ENCODE measurements at places on chromosomes 3 and 15. TPM values are rescaled to one million over a fixed set of nuclear protein-coding genes. Genes with fewer than 3 reads are reported as not detected.

GRCh38 chr3:150757768-150758167 is 5.2 kb downstream of the SIAH2 start:
- no peak for DNase-seq

GRCh38 chr3:69491975-69492374 is 106.1 kb upstream of the FRMD4B start:
- DNase-seq = no peak

DNA sequence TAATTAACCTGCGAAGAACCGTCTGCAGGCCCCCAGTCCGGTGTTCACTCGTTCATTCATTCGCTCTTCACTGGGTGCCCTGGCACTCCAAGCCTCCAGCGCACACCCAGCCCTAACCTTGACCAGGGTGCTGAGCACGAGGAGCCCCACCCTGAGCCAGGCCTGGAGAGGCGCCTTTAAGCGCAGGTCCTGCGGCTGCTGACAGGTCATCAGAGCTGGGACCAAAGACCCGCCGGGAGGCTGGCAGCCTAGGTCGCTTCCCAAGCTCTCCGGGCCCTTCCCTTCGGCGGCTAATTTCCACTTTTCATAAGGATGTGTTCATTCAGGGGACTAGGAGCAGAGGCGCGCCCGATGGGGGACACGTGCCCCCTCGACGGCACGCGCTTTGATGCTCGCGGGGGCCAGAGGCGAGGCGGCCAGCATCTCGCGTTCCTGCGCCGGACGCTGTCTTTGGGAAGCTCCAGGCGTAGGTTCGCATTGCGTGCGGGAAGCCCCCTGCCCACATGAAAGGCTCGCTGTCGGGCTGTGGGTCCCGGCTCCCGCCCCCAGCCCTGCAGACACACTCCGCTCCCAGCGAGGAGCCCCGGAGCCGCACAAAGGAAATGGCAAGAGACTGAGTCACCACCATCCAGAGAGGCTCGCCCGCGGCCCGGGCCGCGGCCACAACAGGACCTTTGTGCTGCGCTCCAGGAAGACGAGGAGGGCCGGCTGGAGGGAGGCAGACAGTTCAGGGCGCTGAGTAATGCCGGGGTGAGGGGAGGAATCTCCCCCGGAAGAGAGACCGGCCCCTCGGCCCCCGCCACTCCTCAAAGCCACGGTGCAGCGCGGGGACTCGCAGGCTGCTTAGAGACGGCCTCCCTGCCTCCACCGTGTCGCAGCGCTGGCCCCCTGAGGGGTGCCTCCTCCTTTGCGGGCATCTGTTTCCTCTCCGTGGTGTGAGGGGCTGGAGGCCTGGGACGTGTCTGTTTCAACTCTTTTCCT is 266.4 kb upstream of the HES1 start:
- DNase-seq = no peak

GRCh38 chr3:3016226-3016625 is 93.9 kb downstream of the IL5RA start:
- DNase-seq = no peak

DNA sequence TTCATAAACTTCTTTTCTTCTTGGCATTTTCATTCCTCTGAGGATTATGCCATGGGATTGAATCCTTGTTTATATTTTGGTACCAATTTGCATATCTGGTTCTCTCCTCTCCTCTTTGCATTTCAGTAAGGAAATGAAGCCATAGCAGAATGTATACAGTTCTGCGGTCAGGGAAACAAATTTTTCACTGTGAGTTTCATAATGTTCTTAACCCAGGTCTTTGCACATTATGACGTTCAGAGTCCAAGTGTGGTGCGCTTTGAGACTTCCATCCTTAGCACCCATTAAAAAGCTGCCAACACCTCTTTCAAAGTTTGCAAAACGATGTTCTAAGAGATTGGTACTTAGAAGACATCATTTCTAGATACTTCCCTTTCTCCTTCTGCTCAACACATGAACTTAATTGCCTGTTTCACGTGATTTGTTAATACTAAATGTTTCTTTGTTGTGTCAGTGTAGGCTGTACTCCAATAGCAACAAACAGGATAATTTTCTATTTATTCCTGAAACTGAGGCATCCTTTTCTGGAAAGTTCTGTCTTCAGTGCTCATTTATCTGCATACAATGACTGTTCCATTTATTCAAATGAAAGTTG is 953.1 kb upstream of the NR2F2 start:
- no peak for DNase-seq

DNA sequence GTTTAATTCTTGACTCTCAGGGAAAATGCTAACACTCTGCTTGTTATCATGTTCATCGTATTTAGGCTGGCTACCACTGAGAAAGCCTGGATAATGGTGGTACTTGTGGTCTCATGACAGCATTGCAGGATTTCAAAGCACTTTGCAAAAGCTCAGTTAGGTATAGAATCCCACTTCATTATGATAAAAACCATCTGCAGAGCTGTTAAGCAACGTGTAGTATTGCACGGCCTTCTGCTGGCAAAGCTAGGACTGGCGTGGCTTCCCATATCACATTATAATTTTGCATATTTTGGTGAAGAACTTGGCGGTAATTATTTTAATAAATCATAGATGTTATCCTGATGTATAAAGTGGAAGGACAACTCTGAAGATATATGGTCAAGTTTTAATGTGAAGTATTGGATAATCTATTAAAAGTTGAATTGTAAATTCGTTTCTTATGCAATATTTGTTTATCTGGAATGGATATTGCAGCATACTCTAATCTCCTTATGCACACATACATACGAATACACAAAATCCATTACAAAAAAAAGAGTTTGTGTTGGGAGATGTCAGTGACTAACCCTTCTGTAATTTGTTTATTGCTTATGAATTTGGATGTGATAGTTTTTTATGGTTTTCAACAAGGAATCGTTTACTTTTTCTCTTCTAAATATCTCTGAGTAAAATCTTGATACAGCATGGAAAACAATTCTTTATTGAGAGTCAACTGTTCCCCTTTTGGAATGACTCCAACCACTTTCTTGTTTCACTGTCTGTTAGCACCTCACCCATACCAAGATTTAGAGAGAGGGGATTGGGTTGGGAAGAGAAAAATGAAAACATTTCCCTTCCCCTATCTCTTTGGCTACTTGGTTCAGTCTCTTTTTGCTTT is 9.2 kb downstream of the RAB8B start:
- DNase-seq = no peak

- DNase-seq = no peak
These were observed 631.8 kb downstream of the SQOR start for GRCh38 chr15:46266661-46267060.

- no peak for DNase-seq
These were observed 167.2 kb downstream of the SPATA16 start for GRCh38 chr3:172973799-172974198.

DNA sequence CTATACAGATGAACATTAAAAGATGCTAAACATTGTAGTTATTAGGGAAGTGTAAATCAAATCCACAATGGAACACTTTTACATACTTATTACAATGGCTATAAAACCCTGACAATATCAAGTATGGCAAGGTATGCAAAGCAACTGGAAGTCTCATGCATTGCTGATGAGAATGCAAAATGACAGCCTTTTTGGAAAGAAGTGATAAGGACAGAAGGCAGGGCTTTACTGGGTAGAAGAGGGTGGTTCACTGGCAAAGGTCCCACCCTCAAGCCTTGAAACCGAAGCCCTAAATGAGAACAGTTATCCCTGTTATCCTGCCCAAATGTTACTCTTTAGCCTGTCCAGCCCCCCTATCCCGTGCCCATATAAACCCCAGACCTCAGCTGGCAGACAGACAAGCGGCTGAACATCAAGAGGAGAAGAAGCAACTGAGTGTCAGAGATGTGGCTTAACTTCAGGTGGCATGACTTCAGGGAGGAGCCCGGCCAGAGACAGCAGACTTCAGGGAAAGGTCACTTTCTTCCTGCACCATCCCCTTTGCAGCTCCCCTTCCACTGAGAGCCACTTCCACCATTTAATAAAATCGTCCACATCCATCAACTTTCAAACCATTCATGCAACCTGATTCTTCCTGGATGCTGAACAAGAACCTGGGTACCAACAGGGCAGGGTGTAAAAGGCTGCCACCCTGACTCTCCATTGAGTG is 732 bp upstream of the GCSAM start:
- DNase-seq = no peak

- no peak for DNase-seq
These were observed 688.1 kb downstream of the EPHA3 start for GRCh38 chr3:89795506-89795905.

- peak; percentile 10 for DNase-seq
These were observed 13.6 kb downstream of the WNT7A start for GRCh38 chr3:13866041-13866965.

DNA sequence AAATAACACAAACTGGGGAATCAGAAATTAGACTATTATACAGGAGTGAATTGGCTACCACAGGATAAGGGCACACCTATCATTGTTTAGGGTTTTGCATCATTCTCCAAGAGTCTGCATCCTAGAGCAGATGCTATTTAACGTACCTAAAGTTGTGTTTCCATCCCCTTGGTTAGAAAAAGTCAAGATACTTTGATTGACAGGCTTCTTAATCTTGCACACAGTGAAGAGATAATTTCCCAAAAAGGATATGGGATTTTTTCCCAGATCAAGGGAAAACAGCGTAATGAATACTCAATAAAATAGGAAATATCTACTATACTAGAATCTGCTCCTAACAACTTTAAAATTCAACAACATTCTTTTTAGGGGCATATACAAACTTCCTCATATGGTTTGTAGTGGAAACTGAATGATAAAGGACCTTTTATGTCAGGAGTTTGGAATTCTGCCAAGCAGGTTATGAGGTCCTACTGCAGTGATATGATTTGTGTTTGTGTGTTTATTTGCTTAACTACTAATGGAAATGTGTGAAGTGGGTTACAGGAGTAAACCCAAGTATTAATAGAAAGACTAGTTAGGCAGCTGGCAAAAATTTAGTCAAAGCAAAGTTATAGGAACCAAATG is 124.1 kb upstream of the MME start:
- no peak for DNase-seq

- DNase-seq = no peak
These were observed 42.0 kb upstream of the ATP10A start for GRCh38 chr15:25905140-25905539.

DNA sequence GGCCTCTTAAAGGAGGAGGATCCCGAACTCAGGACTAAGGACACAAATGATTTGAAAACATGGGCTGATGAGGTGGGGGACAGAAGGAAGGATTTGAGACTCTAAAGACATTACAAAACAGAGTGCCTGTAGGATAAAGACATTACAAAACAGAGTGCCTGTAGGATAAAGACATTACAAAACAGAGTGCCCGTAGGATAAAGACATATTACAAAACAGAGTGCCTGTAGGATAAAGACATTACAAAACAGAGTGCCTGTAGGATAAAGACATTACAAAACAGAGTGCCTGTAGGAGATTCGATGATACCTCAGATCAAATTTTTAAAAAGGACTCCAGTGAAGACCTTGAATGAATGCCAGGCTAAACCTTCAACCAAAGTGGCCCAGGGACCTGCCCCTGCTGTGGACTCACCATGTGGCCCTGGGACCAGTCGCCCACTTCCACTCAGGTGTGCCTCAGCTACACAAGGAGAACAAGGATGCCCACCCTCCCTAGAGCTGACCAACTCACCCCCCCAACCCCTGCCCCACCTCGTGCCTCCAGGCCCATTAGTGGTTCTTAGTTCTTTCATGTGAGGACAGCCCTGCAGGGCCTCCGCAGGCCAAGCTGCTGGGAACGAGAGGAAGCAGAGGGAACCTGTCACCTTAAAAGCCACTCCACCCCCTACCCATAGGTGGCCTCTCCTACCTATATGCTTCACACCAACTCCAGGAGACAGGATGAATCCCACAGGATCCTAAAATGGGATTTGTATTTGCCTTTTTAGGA is 59.8 kb downstream of the SH3BP5 start:
- DNase-seq = peak; percentile 10

GRCh38 chr3:127628788-127629466 is at the start of gene PODXL2:
Gene PODXL2, plus strand, starts transcription at chr3:127629185. Its CDS starts 35 bp downstream, at chr3:127629220.
- DNase-seq = peak; percentile 32

- no peak for DNase-seq
These were observed 97.2 kb upstream of the CCNL1 start for GRCh38 chr3:157257101-157257500.

GRCh38 chr3:124256156-124256555 is 264.2 kb upstream of the ROPN1 start:
- no peak for DNase-seq

DNA sequence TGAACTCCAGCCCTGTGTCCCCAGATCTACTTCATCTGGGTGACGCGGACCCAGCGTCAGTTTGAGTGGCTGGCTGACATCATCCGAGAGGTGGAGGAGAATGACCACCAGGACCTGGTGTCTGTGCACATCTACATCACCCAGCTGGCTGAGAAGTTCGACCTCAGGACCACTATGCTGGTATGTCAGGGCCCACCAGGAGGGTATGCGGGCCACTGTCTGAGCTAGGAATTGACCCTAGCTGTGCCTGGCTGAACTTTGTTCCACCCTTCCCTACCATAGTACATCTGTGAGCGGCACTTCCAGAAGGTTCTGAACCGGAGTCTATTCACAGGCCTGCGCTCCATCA is 24.3 kb downstream of the SHF start:
- DNase-seq = no peak

DNA sequence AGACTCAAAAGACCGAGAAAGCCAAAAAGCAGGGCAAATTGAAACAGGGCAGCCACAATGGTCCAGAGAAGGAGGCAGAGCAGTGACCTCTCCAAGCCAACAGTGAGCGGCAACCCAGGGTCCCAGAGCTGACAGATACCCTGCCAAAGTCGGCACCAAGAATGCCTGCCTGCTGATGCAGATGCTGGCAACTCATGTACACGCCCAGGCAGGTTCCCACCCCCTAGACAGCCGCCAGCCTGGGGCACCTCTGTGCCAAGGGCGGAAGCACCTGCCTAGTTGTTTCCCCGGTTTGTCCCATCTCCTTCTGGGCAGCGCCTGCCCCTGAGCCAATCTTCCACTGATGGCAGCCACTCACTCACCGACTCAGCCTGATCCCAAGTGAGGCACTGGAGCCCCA is 22.1 kb downstream of the KLHL25 start:
- no peak for DNase-seq

- DNase-seq = no peak
These were observed 17.3 kb downstream of the CCDC54 start for GRCh38 chr3:107394502-107394901.

- DNase-seq = no peak
These were observed 20.1 kb downstream of the SLC6A20 start for GRCh38 chr3:45776301-45776595.

- no peak for DNase-seq
These were observed 32.5 kb downstream of the PLXNA1 start for GRCh38 chr3:127015282-127016042.

DNA sequence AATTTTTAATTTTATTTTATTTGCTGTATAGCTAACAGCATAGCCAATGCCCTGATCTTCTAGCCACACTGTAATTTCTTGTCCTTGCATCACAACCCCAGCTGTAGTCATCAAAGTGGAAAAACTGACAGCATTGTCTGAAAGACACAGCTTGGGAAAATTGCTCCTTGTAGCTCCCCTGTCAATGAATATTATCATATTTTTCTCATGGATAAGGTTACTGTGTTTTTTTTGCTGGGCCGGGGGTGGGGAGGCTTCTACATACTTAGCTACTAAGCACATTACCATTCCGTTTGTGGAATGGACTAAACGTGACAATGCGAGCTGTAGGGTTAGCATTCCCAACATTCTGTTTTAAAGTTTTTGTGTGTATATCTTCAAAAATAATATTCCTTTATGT is 381.3 kb downstream of the TIGIT start:
- DNase-seq = no peak

ATP2B2 gene
- polyA plus RNA-seq = not detected

LACTB gene
- polyA plus RNA-seq = 9.7 TPM

MUC13 gene
- polyA plus RNA-seq = not detected

HRH1 gene
- not detected for polyA plus RNA-seq

ALS2CL gene
- polyA plus RNA-seq = 1.2 TPM

RBP2 gene
- polyA plus RNA-seq = not detected

CCR3 gene
- 0.22 TPM for polyA plus RNA-seq

SLC35G2 gene
- 0.35 TPM for polyA plus RNA-seq

SEMA7A gene
- 1.9 TPM for polyA plus RNA-seq
